ENCODE measurements at places on chromosomes 4 and X.

DNA sequence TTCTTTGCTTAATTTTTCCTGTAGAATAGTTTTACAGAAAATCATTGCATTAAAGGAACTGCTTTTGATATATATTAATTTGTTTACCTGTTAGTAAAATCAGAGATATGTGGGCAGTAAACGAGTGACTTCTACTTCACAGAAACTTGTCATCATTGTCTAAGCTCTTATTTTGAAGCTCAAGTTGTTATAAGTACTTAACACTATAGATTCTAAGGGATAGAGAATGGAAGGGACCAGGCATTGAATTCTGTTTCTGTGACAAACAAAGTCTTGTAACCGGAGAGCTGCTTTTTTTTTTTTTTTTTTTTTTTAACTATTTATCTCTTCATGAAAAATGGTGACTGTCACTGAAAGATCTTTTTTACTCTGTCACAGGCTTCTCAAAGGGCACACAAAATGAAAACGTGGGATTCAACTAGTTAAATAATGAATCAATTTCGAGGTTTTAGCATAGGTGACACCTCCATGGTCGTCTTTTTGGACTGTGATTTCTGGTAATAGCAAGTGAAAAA, 14.4 kb downstream of the STK26 start:
- DNase-seq, result no peak

DNA sequence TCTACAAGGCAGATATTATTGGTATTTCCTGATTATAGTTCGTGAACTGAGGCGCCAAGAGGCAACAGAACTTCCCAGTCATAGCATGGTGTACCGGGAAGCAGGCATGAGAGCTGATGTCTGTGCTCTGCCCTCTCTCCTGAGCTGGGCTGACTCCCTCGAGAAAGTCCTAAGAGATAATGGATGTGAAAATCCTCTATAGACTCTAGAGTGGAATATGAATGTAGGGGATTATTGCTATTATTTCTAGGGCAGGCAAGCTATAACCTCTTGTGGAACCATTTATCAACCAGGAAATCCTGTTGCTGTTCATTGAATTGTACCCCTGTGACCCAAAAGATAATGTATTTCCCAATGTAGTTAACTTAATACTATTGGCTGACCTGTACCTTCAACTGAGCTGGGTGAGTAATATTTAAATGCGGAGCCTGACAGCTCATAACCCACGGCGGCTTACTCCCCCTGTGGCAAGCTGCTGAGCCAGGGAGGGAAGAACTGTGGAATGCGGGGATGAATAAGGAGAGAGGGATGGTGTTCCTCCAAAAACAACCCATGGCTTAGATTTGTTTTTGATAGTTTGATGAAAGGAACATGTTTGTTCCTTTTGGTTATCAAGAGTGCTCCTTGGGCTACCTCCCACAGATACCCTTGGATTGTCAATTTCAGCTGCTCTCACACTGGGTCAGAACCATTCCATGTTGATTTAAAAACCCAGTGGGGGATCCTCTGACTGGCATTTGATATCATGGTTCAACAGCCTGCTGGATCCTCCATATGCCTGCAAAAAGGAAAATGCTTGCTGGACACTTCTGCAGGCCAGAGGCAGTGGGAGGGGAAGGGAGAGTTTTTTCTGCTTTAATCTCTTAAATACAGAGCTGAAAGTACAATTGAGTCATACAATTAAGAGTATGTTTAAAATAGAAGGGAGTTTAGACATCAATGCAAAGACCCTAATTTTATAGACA, 339.0 kb upstream of the BOD1L1 start:
- no peak for DNase-seq

GRCh38 chr4:89949782-89950387, 55.2 kb downstream of the MMRN1 start:
- DNase-seq, result no peak

DNA sequence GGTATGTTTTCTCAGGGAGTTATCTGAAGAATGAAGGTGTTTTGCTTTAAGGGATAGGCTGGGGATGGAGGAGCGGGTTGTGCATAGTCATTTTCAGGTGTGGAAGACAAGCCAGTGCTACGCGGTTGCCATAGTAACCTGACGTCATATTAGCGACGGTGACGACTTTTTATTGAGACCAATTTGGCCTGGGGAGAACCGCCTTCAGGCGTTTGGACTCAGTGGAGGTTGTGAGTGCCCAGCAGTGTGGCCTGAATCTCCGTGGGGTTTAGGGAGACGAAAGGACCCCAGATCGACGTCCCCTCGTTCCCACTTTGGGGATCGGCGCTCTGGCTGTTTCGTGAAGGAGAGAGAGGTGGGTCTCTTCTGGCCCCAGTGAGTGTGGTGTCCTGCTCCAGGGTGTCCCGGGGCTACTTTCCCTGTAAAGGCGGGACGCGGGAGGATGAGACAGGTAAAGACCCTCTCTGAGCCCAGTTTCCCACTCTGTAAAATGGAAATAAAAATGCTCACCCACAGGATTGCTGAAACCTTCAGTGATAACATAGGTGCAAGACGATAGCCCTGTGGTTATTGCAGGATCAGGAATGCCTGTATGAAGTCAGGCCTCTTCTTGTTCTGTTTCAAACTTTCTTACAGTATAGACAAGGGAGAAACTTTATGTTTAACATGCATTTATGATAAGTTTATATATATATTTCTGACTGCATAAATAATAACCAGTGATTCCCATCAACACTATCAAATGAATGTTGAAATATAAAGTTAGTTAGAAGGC, 48.6 kb downstream of the GPRASP3 start:
- peak; percentile 53 for DNase-seq

- no peak for DNase-seq
These were observed 884 bp downstream of the RELL1 start for GRCh38 chr4:37685161-37685822.

GRCh38 chr4:85688055-85688740, 213.2 kb downstream of the ARHGAP24 start:
- no peak for DNase-seq

GRCh38 chr4:535924-536281, 36.9 kb downstream of the PIGG start:
- no peak for DNase-seq

DNA sequence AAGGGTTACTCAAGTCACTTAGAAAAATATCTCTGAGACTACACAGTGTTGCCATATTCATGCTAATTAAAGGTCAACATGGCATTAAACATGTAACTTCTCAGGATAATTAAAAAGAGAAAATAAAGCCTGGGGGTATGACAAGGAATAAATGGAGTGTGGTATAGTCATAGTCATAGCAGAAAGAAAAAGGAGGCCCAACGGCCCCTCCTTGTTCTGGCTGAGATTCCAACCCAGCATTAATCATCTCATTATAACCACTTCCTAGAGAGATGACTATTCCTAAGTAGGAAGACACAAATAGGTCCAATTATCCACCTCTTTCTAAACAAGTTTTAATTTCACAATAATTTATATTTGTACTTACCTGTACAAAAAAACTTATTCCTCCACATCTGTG, 778.4 kb upstream of the AADAT start:
- no peak for DNase-seq

- no peak for DNase-seq
These were observed 6.9 kb downstream of the FABP2 start for GRCh38 chr4:119315036-119315435.

GRCh38 chrX:12471061-12471460, 320.2 kb upstream of the PRPS2 start:
- DNase-seq, result no peak

DNA sequence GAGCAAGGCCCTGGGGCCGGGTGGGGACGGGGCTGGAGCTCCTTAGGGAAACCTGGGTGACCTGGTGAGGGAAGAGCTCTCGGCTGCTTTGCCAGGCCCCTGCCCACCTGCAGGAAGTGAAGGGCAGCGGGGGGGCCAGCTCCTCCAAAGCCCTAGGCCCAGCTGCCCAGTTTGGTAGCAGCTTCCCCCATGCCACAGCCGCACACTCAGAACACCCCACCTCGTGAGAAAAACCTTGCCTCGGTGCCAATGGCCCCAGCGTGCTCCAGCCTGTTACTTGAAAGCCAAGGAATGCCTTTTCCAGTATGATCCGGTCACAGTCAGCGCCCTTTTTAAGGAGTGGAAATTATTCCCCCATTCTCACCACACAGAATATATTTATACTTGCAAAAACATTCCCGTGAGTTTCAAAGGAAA, 38.3 kb downstream of the ACOX3 start:
- no peak for DNase-seq

- no peak for DNase-seq
These were observed 73.3 kb downstream of the SHOX start for GRCh38 chrX:703866-704265.

DNA sequence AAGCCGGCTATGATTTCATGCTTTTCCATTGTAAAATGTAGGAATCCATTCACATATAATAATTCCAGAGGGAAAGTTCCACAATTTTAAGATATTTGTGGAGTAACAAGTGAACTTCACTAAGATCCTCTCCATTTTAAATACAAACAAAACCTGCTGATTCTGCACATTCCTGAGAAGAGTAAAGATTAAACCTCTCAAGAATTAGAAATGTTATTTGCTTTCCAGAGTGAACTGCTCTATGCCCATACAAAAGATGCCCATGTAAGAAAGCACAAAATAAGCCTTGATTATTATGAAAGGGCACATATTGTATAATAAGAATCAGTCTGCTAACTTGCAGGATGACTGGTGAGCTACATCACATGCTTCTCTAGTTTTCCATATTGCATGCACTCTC, 241.5 kb downstream of the COX18 start:
- no peak for DNase-seq

DNA sequence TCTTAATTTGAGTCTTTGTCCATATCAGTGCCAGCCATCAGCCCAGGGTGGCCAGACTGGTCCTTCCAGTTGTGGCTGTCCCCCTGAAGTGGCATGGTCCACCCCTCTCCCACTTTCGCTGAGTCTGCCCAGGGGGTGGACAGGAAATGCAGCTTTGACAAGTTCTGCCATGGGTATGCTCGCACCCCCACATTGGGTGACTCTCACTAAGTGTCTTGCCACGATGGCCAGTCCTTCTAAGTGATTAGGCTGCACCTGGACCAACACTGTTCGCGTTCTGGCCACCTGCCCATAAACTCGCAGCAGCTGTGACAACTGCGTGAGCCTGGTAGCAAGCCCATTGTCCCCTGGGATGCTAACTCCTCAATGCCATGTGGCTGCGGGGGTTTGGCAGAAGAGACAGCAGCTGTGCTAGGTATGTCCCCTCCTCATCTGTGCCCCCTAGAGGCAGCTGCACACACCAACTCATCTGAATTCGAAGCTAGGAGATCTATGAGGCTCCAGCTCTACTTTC, 10.0 kb upstream of the LNX1 start:
- DNase-seq, result no peak

GRCh38 chr4:124133753-124134152, 578.8 kb downstream of the ANKRD50 start:
- no peak for DNase-seq

- no peak for DNase-seq
These were observed 98.7 kb upstream of the KLHL13 start for GRCh38 chrX:118215346-118215745.

DNA sequence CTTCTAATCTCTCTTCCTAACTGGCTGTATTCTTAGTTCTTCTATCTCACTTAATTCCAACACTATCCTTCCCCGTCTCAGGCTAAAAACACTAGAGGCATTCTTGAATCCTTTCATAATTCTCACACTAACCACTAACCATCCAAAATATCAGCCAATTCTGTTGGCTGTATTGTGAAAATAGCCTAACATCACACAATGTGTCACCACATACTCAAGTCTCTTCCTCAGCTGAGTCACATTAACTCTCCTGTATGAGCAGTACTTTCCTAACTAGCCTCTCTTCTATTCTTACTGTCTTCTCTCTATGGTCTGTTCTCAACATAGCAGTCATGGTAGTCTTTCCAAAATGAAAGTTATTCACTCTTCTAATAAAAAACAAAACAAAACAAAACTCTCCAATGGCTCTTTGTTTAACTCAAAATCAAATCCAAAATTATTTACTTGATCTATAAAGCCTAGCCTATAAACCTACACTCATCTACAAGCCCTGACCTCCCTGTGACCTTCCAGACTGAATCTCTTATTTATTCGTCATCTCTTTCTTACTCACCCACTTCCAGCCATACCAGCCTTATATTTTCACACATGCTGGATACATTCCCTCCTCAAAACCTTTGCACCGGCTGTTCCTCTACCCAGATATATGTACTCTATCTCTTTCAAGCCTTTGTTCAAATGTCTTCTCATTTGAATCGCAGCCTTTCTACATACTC, 445.9 kb downstream of the TLL1 start:
- no peak for DNase-seq

DNA sequence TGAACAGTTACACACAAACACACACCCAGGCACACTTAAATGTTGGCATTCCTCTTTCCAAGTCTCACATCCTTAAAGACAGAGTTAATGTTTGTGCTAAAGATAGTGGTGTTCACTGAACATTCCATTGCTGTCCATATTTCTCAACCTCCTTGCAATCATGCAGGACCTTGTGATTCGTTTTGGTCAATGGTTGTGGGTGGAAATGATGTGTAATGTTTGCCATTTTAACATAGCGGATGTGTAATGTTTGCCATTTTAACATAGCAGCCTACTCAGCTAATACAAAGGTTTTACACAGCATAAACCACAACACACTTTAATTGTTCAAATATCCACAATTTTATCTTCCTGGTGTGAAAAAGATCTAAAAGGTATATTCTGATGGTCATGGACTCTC, 93.9 kb downstream of the CEP44 start:
- DNase-seq, result no peak

DNA sequence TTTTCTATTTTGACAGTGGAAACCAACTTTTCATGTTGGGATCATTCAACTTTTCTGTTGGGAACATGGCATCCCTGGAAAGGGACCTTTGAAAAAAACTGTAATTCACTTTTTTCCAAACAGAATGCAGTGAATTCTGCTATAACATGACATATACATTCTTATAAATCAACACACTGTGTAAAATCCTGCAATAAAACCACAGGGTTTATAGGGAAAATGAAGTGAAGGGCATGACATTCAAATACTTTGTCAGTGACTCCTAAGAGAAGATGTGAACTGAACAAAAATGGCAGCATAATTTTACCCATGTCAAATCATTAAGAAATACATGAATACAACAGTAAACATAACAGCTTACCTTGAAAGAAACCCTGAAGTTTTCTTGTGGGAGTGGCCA, 264.5 kb upstream of the ANKRD50 start:
- no peak for DNase-seq

DNA sequence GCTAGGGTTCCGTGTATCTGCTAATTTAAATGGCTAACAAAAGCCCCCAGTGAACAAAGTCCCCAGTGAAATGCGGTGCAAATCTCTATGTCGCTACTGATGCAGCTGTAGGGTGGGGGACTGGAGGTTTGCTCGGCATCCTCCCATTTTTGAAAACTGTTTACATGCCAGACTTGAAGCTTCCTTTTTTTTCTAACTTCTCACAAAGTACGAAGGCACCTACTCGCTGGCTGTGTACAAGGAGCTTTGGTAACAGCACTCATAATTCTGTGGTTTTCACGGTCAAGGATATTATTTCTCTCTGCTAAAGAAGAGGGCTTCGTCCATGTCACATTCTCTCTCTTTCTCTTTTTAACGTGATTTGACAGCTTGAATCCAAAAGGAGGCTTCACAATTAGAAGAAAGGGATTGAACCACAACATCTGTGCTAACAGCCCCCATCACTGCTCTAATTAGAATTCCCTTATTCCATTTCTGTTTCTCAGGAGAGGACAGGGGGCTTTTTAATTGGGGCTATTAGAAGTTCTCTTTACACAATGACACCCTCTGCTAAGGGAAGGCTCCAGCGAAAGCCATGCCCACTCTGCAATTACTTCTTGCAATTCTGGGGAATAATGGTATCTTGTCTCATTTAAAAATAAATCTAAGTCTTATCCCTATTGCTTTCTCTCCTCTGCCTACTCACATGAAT, 46.7 kb downstream of the TMEM156 start:
- DNase-seq, result peak; percentile 5

Data from globus pallidus (tissue), 1 donor.